CD4-positive, alpha-beta memory T cell (primary cell): ENCODE measurements at places on chromosomes 16 and 17. TPM values are rescaled to one million over a fixed set of nuclear protein-coding genes. Genes with fewer than 3 reads are reported as not detected.

The TP53TG3F gene
- total RNA-seq = not detected

The LIMD2 gene
- 724 TPM for total RNA-seq

DNA sequence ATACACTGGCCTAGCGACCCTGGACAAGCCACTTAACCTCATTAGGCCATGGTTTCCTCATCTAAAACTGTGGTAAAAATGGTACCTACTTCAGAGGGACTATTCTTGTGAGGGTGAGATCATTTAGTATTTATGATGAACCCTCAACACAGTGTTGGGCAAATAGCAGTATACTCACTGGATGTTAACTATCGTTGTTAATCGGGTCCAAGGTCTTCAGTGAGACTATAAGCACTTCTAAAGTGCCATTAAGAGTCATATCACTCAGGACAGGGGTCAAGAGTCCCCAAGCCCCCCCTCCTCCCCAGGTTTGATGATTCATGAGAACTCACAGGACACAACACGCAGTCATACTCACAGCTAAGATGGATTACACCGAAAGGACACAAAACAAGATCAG is 11.0 kb downstream of the TK2 start:
- DNase-seq = no peak

DNA sequence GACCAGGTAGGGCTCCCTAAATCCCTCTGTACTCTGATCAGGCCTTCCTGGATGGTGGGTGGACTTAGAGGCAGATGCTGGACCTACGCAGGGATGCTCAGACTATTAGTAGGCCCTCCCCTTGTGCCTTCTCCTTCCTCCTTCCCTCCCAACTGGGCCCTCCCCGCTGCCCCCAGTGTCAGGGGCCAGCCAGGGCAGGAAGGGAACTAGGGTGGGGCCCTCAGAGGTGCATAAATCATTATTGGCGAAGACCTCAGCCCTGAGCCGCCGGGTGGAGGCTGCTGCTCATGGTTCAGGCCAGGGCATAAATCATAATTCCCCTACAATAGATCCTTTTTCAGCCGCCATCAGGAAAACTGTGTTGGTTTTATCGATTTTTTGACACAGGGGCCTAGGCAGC is 81.4 kb downstream of the MRM1 start:
- no peak for DNase-seq

GRCh38 chr16:46797501-46797900 is 33.5 kb downstream of the C16orf87 start:
- DNase-seq = no peak

DNA sequence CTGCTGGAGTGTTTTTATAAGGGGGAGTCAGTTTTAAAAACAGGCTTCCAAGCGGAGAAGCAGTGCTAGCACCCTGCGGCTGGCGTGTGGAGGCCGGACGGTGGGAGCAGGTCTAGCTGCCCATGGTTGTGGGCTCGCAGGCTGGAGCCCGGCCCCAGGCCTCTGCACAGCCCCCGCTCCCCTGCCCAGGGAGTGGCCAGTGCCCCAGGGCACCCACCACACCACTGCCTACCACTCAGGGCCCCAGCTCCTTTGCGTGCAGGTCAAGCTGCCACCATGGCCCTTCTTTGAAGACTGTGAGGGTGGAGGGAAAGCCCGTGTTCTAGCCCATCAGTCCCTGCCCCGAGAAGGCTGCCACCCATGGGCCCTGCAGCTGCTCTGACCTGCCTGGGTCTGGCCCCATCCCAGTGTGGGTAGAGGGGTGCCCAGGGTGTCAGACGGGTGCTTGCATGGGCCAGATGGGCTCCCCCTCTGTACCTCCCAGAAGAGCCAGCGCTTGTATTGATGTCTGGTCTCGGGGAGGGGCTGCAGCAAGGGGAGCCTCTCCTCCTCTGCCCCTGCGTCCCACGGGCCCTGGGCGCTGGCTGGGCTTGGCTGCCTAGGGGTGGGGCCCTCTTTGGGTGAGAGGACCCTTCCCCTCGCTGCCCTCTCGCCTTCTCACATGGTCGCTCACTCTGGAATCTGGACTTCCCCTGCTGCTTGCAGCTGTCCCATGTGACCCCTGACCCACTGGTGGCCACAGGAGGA is 1.5 kb upstream of the NUDT16L1 start:
- no peak for DNase-seq

DNA sequence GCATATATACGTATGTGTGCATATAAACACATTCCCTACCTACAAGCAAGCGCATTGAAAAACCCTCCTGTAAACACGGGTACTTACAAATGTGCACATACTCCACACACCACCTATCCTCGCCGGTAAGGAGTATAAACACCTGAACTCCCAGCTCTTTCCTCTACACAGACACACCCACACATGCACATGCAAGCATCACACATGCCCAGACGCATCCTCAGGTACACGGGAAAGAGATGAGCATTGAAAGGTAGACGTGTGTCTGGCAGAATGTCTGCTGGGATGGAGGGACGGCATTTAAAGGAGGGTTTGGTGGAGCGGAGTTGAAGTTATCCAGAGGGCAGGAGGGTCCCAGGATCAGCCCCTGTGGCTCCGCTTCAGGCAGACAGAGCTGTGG is 4.7 kb upstream of the SMTNL2 start:
- no peak for DNase-seq

The NLRC3 gene
- total RNA-seq = 111 TPM

DNA sequence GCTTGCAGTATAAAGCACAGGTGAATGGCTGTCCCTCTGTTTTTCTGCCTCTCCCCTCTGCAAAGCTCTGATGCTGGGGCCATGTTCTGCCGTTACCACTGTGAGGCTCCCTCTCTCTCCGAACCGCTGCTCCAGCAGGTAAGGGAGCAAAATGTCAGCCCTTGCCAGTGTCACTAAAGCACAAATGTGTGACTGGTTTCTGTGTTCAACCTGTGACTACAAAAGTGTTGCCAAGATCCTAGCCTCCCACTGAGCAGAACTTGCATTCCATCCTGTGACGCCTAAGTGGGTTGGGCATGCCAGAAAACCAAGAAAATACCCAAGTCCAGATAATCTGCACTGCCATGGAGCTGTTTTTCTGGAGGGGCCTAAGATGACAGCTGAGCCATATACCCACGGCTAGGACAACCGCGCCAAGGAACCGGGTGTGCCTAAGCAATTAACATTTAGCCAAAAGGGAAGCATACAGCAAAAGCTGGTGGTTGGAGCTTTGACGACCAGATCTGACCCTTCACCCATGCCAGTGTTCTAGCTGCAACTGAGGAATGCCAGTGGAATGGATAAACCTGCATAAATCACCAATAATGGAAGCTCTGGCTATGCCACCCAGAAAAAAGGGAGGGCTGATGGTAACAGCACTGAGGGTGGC is 35.0 kb downstream of the PSME3IP1 start:
- DNase-seq = no peak

GRCh38 chr16:4313563-4314531 is 2.0 kb upstream of the GLIS2 start:
- DNase-seq = no peak

DNA sequence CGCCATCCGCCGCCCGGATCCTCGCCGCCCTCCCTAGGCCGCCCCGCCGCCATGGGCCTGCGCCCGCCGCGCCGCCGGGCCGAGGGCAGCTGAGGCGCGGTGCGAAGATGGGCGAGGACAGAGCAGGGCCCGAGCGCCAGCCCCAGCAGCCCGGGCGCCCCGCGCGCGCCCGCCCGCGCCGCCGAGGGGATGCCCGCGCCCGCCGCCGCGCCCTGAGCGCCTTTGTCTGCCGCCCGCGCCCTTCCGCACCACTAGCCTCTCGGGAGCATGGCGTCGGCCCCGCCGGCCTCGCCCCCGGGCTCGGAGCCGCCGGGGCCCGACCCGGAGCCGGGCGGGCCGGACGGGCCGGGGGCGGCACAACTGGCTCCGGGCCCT is 278 bp downstream of the RAB11FIP3 start:
- DNase-seq = no peak

GRCh38 chr17:59361916-59362810 is 30.7 kb downstream of the YPEL2 start:
- DNase-seq = peak; percentile 60

DNA sequence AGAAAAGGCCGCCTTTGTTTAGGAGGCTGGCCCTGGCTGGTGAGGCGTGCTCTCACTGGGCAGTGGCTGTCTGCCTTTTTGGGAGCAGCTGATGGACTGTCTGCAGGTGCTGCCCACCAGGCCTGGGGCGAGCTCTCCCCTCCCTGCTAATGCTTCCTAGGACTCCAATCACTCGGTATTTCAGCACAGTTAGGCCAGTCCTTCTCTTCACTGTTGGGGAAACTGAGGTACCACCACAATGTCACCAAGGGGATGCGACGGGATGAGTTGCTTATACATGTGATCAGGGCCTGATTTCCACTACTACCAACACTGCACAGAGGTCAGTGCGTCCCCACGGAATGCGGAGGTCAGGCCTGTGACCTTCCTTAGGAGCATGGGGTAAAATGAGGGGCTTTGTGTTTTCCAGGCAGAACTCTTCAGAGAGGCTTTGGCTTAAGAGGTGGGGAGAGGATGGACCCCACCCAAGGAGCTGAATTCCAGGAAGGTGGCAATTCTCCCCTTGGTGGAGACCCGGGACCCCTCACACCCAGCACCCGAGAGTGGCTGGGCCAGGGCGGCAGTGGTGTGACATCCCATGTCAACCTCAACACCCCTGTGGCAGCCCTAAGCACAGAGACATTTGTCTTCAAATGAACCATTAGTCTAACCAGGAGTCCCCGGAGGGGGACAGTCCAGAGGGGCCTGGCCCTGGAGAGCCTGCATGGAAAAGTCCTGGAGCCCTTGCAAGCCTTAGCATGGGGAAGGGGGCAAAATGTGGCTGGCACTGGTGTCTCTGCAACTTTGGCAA is 86.4 kb downstream of the N4BP1 start:
- no peak for DNase-seq

- DNase-seq = no peak
Observed at GRCh38 chr16:83713597-83713996, 94.2 kb upstream of the HSBP1 start.

DNA sequence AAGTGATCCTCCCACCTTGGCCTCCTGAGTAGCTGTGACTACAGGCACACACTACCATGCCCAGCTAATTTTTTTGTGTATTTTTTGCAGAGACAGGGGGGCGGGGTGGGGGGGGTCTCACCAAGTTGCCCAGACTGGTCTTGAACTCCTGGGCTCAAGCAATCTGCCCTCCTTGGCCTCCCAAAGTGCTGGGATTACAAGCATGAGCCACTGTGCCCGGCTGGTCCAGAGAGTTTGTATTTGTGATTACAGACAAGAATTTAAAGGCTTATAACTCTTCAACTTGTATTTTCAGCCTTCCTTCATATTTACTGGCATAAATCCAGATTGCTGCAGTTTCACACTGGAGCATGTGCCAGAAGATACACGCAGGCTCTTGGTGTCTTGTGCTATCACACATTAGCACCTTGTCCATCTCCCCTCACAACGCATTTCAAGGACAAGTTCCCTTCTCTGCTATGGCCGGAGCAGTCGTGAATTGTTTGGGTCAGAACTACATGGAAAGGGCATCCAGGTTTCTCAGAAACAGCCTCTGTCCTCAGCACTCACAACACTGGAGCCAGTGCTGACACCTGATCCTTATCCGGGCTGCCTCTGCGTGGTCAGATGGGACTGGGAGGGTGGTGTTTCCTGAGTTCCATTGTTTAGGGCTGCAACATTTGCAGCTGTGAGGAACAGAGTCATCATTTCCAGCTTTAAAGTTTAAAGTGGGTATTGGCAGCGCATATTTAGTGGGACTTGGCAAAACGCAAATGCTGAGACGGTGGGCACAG is 28.1 kb downstream of the WSCD1 start:
- DNase-seq = no peak

DNA sequence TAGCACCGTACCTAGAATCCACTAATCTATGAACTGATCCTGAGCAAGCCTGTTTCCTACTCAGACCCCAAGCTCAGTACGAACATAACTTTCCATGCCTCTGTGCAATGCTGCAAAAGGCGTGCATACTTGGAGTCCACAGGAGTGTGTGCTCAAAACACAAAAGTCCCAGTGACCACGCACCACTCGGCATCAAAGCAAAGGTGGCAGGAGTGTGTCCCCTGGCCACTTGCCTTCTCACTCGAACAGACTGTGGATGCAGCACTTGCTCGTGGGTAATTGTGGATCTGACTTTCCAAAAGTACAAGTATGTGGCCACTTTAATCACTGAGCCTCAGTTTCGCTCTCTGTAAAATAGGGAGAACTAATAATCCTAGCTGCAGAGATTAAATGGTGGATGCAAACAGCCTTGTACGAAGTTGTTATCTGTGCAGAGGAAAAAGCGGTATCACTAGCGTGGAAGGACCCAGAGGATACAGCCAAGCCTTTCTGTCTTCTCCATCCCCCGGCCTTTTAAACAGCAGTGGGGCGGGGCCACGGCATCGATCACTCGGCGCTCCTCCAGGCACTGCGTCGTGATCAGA is 311 bp upstream of the KDM8 start:
- no peak for DNase-seq

DNA sequence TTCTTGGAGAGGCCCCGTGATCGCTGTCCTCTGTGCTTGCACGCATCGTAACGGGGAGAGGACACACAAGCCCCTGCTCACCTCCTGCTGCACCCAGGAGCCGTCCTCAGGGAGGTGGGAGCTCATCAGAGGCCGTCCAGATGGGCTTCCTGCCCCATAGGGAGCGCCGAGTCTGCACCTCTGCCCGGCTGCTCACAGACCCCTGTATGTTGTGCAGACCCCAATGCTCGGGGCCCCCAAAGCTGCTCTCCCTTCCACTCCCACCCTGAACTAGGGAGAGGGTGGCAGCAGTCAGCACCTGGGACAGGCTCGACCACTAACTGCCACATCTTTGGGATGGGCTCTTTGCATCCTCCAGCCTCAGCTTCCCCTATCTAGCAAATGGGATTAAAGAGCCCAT is 4.4 kb upstream of the ZNF469 start:
- no peak for DNase-seq

The PCGF2 gene
- not detected for total RNA-seq

The TLCD3B gene
- not detected for total RNA-seq

- no peak for DNase-seq
Observed at GRCh38 chr17:31497994-31498826, 106.7 kb downstream of the RAB11FIP4 start.

GRCh38 chr16:23907457-23907902 is 71.7 kb downstream of the PRKCB start:
- no peak for DNase-seq

DNA sequence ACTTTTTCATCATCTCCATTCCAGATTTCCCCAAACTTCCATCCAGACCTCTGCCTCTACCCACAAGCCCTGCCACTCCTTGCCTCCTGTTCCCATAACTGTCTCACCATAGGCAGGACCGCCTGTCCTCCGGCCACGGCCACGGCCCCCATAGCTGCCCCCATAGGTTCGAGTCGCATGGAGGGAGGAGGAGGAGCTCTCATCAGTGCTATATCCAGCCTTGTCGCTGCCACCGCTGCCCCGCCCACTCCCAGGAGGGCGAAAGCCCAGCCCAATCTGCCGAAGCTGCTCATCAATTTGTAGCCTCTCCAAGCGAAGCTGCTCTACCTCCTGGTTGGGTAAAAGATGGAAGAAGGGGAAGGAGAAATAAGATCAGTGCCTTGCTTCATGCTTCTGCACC is 3.4 kb upstream of the SOX15 start:
- DNase-seq = no peak
